ENCODE measurements at places on chromosomes 1 and 21.

GRCh38 chr1:196873385-196873784 is 14.5 kb upstream of the CFHR4 start:
- DNase-seq = no peak

GRCh38 chr1:25754470-25755181 is 45.4 kb upstream of the SELENON start:
- no peak for DNase-seq

- DNase-seq = no peak
Measured at GRCh38 chr1:118151312-118151937, 33.6 kb downstream of the SPAG17 start.

GRCh38 chr1:3237570-3237969 is 168.6 kb downstream of the PRDM16 start:
- no peak for DNase-seq

GRCh38 chr1:202616355-202616915 is 93.8 kb downstream of the SYT2 start:
- DNase-seq = no peak

Data from stimulated activated CD4-positive, alpha-beta T cell treated with anti-CD3 and anti-CD28 coated beads, Interleukin-1b, Interleukin-23, amount 100 ng/mL, for 1 hour (primary cell).